Dermis lymphatic vessel endothelial cell (primary cell): ENCODE measurements at places on chromosomes 1 and 21. TPM values are rescaled to one million over a fixed set of nuclear protein-coding genes. Genes with fewer than 3 reads are reported as not detected.

ILF2 gene
- 169 and 218 TPM in 2 replicates for total RNA-seq

LDLRAD1 gene
- total RNA-seq: not detected in 2 replicates

PLEKHN1 gene
- total RNA-seq: 0.11 and 0.17 TPM in 2 replicates

TENT5C gene
- total RNA-seq: 0.69 and 1.7 TPM in 2 replicates

ACTN2 gene
- total RNA-seq: not detected in 2 replicates

AGO1 gene
- 10.0 and 11.9 TPM in 2 replicates for total RNA-seq

FAM110D gene
- total RNA-seq: 5.5 and 6.3 TPM in 2 replicates

MMP23B gene
- total RNA-seq: 0.17 and 1.1 TPM in 2 replicates

NKAIN1 gene
- total RNA-seq: 0.11 and 0.17 TPM in 2 replicates

BTBD19 gene
- 4.2 and 6.2 TPM in 2 replicates for total RNA-seq
